ENCODE measurements at places on chromosomes 5 and 9.

DNA sequence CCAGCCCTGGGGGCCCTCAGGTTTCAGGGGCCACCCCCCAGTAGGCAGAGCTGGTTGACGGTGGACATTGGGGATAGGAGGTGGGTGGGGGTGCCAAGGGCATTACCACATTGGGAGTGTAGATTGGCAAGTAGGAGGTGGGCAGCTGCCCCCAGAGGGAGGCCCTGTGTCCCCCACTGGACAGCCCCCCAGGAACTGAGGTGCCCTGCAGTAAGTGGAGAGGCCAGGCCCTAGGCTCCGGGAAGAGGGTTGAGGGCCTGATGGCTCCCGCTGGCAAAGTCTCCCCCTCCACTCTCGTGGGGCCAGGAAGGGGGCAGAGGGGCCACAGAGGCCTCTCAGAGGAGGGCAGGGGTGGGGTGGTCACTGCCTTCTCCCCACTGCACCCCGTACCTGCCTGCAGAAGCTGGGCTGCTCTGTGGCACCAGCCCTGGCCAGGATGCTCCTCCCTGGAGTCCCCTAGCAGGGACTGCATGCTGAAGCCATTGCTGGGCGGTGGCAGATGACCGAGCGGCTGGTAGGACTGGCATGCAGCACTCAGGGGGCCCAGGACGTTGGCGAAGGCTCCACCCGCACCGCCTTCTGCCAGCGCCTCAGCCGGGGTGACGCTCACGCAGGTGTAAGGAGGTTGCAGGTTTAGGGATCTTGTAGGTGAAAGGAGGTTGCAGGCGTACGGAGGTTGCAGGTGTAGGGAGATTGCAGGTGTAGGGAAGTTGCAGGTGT, 89.6 kb upstream of the CACNA1B start:
- no peak for DNase-seq

DNA sequence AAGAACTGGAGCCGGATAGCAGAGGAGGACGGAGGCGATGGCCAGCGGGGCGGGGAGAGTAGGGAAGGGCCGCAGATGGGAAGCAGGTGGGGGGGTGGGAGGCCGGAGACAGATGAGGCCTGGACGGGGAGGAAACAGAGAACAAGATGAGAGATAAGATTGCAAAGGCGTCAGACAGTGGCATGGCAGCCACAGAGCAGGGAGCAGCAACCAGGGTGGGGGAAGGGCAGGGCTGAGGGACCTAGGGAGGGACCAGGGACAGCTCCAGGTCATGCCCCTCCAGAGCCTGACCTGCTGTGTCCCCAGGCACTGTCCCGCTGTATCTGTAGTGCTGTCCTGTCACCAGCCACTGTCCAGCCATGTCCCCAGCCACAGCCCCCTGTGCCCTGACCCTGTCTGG, 49.6 kb upstream of the LMX1B start:
- DNase-seq: no peak

DNA sequence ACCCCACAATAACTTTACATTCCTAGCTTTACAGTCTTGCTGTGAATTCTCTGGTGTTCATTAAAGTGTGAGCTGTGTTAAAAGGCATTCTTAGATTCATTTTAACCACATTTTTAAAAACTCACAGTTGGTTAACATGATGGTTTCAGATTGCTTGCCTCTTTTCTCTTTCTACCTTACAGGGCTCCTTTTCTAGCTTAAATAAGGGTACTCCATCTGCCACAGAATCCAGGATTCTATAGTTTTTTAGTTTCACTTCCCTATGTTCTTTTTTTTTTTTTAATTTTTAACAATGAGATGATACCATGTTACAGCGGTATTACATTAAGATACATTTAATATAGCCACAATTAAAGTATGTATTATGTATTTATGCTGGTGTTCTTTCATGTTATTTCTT, 3.9 kb upstream of the FBXO4 start:
- DNase-seq: no peak

DNA sequence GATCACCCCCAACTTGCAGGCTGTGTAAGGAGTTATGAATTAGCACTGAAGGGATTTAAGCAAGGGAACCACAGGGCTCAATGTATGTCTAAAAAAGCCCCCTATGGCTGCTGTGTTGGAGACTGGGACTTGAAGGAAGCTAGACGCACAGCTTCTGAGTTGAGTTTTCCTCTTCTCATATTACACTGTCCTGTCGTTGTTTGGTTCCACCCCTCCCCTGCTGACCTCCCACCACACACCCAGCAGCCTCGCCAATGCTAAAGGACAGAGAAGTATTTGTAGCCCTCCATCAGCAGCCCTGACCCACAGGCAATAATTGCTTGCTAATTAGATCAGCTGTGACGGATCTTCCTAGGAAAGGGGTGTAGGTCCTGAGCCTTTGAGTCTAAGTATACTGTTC, 15.1 kb upstream of the CARTPT start:
- DNase-seq: no peak

DNA sequence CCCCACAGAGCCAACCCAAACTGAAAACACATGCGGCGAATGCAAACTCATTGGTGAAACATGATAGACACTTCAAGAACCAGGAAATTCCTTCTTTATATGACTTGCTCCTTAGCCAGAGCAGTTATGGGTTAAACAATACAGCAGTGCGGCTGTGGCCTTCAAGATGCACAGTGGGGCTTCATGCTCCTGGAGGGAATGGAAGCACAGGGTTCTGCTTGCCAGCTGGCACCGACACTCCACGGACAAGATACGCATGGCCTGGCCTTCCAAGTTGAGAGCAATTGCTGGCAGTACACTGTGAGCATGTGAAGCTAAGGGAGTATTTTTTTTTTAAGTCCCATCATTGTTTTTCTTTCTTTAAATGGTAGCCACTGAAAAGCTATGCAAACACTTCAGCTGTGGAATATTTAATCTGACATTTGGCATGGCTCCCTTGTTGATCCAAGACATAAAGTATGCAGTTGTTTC, 451.6 kb upstream of the CD180 start:
- no peak for DNase-seq

- DNase-seq: no peak
These were observed 94.9 kb upstream of the RANBP3L start for GRCh38 chr5:36396640-36397039.

- DNase-seq: no peak
These were observed 362.0 kb upstream of the CDH10 start for GRCh38 chr5:25006734-25007133.

GRCh38 chr5:153573326-153574033, 83.0 kb downstream of the GRIA1 start:
- DNase-seq: no peak

- DNase-seq: no peak
These were observed 113.4 kb upstream of the CNTLN start for GRCh38 chr9:17021387-17021970.

GRCh38 chr5:15499528-15500324, at the start of gene FBXL7:
Gene FBXL7, plus strand, starts transcription at chr5:15500180.
- DNase-seq: peak; percentile 16

DNA sequence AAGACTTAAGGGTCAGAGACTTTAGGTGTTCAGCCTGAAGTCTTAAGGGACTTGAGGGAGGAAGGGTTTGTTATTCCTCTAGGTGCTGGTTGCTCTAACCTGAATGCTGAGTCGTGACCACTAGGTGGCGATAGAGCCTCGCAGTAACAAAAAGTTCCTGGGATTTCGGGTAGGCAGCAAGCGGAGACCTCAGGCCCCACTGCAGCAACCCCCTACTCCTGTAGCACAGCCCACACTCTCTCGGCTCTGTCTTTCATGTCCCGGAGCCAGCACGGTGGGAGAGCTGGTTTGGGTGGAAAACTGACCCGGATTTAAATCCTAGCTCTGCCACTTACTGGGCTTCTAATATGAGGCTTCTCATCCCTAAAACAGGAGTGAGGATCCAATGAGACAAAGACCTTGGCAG, 100.3 kb upstream of the PANK3 start:
- peak; percentile 36 for DNase-seq

DNA sequence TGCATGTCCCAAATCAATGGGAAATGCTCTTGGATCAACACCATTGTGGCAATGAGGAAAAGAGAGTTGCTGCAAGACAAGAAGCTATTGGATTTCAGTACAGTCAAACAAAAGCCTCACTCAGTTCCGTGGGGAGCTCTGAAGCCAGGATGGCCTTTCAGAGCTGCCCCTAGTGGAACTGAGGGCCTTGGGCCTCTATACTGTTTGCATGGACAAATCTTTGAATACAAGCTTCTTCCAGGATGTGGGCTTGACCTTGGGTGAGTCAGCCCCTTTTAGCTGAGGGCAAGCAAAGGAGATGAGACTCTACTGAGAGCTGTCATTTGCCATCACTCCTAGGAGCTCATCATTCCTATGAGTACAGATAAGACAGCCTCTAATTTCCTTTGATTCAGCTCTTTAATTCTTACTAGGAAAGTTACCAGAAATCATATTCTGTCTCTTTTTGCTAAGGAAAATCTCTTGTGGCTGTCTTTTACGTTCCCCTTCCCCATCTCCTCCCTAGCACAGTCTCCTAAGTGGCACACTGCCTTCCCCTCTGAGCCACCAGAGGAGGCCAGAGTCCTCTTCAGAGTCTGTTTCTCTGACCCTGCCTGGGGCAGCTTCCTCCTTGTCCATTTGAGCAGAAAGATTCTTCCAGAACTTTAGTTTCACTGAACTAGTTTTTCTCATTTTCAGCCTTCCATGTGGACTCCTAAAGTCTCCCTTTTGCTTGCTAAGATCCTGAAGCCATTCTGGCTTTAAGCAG, 168.8 kb upstream of the POC5 start:
- no peak for DNase-seq

DNA sequence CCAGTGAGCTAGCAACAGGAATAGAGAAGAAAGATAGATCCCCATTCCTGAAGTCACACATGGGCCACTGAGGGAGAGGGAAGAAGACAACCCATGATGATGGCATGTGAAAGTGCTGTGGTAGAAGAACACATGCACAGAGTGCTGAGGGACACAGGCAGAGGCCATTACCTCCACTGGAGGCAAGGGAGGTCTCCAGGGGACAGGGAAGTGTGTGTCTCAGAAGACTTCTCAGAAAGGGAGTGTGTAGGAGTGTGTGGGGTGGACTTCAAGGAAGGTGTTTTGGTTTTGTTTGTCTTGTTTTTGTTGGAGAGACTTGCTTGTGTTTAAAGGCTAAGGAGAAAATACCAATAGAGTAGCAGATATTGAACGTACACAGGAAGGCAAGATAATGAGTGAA, 77.0 kb upstream of the SMARCA2 start:
- no peak for DNase-seq

DNA sequence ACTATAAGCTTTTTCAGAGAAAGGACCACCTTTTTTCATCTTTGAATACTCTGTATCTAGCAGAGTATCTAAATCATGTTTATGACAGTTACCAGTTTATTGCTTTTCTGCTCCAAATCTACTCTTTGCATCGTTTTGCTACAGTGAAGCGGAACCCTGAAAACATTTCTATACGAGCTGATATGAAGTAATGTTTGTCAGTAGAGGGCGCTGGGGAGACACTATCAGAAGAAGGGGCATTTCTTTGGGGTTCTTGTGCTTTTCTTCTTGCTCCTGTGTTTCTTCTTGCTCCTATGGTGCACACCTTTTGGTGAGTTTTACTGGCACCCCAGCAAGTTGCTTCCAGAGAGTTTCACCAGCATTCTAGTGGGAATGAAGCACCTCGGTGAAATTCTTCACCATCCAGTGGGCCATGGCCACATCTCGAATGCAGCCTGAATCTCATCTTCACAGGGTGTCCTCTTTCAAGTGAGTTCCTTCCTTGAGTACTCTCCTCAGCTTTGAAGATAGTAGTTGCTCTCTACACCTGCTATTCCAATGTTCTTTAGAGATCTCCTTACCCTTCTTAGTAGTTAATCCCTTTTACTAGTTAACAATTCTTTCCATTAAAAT, 98.4 kb downstream of the FGF1 start:
- DNase-seq: no peak

- DNase-seq: no peak
These were observed 286.7 kb upstream of the KLF9 start for GRCh38 chr9:70701163-70701562.

DNA sequence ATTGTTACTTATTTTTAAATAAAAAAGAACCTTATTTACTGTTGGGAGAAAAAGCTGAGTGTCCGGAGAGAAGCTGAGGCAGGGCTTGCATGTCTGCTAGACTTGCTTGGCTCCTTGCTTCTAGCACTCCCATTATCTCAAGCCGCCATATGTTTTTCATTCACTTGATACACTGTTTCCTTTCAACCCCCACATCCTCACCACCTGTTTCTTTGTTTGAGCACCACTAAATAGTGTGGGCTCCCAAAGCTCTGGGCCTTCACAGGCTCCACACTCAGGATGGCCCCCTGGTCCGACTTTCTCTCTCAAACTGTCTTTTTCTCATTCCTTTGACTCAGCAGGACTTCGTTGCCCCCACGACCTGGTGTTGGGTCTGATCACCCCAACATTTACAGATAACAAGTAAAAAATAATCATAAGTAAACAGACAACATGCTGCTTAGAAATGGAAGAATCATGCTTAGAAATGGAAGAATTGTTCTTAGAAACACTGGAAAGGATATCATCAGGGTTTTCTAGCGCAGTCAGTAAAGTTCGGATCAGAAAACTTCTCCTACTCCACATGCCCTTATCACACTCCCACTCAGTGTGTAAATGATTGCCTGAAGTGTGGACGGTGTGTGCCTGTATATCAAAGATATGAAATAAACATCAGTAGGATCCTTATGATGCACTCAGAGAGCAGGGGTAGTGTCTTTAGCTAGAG, 58.5 kb downstream of the APTX start:
- DNase-seq: no peak

GRCh38 chr9:20744036-20744630, 60.1 kb downstream of the FOCAD start:
- no peak for DNase-seq

DNA sequence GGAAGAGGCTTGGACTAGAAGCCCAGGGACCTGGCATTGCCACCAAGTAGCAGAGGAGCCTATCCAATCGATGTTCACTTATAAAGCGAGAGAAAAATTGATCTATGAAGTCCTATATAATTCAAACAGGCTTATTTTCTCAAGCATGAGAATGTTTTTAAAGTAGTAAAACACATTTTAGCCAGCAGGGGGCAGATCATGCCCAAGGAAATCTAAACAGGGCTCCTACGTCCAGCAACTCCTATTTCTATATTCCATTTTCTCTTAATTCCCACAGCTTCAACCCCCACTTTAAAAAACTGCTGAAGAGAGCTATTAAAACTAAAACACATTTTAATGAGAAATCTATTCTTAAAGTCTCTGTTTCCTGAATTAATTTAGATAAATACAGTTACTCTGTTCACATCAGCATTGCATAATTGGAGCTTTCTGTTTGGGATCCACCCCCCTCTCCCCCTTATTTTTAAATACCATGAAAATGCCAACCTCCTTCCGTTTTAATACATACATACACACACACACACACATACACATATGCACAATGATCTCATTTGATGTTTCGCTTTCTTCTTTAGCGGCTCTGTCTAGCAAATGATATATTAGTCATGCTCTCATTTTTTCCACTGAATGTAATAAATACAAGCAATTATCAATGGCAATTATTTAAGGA, 144.9 kb downstream of the MYO10 start:
- DNase-seq: peak; percentile 11

DNA sequence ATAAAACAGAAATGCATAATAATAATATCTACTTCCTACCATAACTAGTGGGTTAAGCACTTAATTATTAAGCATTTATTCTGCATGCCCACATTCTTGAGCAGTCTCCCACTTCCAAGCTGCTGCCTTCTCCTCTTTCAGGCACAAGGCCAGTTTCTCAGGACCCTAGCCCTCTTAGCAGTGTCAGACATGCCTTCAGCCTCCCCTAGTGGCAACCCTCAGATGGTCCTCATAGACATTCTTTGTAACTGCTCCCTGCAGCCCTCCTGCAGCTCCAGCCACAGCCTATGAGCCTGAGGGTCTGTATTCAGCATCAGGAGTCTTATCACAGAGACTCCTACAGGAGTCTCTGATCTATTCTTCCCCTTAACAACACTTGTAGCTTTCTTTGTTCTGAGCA, 3.9 kb downstream of the IL9 start:
- no peak for DNase-seq

Measured in amygdala (tissue), 56 donors.